ENCODE measurements at places on chromosomes 5 and 9. TPM values are rescaled to one million over a fixed set of nuclear protein-coding genes. Genes with fewer than 3 reads are reported as not detected.

DNA sequence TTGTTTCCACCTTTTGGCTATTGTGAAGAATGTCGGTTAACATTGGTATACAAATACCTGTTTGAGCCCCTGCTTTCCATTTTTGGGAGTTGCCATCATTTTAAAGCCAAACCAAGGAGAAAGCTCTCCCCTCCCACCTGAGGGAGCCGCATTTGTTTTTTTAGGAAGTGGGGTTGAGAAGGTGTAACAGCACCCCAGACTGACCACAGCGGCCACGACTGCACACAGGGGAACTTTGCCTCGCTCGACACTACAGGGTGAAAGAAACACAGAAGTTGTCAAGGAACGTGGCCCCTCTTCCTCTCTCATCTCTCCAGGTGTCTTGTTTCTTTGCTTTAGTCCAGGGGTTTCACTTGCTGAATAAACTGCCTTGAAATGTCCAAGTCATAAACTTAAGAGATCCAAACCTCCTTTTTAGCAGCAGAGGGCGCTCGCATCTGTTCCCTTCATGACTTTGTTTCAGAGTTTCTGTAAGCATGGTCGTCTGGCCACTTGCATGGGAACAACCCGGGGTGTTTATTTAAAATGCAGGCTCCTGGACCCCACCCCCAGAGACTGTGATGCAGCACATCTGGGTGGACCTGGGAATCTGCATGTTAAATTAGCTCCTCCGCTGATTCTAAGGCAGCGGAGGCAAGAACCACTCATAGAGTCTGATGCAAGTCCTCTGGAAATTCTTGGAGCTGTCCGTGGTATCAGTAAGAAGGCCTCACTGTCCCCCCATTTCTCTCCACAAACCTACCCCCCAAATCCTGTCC, 2.1 kb upstream of the TTLL11 start:
- DNase-seq, result no peak

DNA sequence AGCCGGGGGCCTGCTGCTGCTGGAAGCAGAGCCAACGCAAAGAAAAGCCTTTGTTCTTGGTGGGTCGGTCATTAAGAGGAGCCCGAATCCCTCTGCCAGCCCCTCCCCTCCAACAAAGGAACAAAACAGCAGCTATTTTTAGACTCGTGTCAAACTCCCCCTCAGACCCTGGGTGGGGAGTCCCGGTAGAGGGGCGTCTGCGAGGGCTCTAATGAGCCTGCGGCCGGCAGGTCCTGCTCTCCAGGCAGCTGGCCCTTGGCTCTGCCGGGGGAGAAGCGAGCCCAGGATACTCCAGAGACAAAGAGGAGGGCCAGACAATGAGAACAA, 114.0 kb downstream of the LHX2 start:
- DNase-seq, result no peak

The PLAC8L1 gene
- 0.33 TPM for polyA plus RNA-seq

DNA sequence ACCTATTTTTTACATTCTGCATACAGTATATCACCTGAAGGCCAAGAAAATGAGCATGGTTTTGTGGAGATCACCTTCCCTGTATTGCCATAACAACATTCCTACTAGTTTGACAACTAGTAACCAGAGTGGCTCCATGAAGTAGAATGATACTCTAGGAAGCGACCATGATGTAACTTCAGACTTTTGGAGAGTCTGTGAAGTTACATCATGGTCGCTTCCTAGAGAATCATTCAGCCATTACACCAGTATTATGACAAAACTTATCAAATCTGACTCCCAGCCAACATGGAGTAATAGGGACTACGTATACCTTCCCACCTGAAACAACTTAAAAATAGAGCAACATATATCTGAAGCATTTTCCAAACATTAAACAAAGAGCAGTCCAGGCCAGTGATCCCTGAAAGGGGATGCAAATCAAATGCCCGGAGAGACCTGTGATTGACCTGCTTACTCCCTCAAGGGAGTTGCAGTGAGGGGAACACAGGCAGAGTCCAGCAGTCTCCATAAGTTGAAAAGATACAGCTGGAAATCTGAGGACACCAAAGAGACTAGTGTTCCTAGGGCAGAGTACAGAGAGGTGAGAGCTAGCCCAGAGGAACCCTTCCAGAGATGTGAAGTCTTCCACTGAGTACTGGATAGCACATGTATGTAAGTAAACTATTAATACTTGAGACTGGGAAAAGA, 7.8 kb downstream of the ECM2 start:
- no peak for DNase-seq

- DNase-seq, result no peak
Measured at GRCh38 chr9:128636024-128636390, 20.6 kb downstream of the DYNC2I2 start.

The CCL19 gene
- not detected for polyA plus RNA-seq

GRCh38 chr9:73202980-73203379, 51.3 kb downstream of the ANXA1 start:
- no peak for DNase-seq

GRCh38 chr9:86027767-86028166, 71.6 kb downstream of the GOLM1 start:
- no peak for DNase-seq

DNA sequence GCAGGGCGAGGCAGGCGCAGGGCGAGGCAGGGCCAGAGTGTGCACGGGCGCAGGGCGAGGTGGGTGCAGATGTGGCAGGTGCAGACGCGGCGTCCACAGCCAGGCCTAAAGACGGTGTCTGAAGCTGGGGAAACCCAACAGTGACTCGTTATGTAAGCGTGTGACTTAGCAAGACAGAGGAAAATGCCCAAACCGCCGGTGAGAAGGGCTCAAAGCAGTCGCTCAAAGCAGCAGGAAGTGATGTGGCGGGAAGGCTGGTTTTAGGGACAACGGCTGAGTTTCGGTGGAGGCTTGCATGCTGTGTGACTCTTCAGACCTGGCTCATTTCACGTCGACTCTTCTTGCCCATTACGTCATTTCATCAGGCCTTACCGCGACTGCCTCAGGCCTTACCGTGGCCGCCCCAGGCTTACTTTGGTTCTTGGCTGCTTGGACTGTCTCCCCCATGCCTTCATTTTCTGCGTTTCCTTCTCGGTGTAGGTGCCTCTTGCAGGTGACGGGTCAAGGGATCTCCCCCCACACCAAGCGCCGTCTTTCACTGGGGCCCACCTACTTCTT, 50.5 kb upstream of the EXOC3 start:
- no peak for DNase-seq

GRCh38 chr5:26945901-26946300, 92.5 kb downstream of the CDH9 start:
- DNase-seq, result no peak

The TGFBI gene
- polyA plus RNA-seq, result 987 TPM

DNA sequence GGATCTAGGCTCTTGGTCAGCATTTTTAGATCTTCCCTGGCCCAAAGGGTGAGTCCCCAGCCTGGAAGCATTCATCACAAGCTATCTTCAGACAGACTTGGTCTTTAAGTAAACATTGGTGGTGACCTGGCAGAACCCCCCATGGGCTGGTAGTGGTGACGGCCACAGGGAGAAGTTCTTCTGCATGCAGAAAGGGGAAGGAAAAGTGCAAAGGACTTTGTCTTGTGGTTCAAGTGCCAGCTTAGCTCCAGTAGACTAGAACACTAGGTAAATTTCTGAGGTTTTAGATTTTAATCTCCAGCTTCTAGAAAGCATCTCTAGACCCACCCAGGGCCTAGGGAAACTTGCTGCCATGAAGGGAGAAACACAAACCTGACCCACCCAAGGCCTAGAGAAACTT, 584.0 kb downstream of the CHSY3 start:
- DNase-seq, result no peak

DNA sequence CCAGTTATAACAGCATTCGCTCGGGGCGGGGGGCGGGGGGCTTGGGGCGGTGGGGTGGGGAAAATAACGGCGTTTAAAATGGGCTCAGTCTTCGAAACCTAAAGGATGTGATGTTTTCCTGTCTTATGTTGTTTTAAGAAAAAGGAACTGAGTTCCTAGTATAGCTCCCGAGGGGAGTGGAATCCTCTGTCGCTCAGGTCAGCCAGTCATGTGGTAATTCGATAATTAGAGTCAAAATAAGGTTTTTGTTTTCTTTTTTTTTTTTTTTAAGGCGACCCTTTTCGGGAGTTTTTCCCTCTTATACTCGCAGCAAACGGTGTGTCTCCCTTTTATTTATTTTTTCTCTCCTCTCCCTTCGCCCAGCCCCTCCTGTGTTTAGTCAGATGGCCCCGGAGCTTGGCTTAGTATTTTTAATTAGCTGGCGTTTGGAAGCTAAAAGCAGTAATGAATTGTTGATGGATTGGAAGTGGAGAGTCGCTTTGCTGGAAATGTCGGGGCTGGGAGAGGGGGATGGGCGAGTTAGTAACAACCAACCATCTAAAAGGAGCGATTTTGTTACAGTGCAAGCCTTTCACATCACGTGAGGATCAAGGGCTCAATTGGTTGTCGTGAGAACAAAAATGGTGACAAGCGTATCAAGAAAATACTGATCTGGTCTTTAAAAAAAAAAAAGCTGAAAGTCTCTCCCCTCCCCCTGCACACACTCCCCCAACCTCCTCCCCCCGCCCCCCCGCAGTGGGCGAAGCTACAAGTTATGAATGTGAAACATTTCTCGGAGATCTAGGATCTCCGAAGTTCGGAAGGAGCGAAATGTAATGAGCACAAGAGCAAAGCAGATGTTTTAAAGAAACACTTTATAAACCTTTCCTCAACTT, 714 bp upstream of the ZNF608 start:
- no peak for DNase-seq

- no peak for DNase-seq
Measured at GRCh38 chr9:3028535-3028934, 184.6 kb upstream of the PUM3 start.

GRCh38 chr5:128015978-128016377, 67.6 kb upstream of the SLC12A2 start:
- DNase-seq, result no peak

The IL4 gene
- polyA plus RNA-seq, result not detected

- no peak for DNase-seq
Measured at GRCh38 chr9:133167769-133168168, 4.1 kb upstream of the GBGT1 start.

The TMEM8B gene
- polyA plus RNA-seq, result 5.6 TPM

- DNase-seq, result no peak
Measured at GRCh38 chr9:120505186-120505585, 74.8 kb downstream of the CDK5RAP2 start.

The PCDHGB2 gene
- polyA plus RNA-seq, result 4.0 TPM

GRCh38 chr9:125095821-125096443, 47.4 kb downstream of the SCAI start:
- DNase-seq, result no peak

- DNase-seq, result no peak
Measured at GRCh38 chr5:58640011-58640410, 57.1 kb downstream of the RAB3C start.

The RNF130 gene
- polyA plus RNA-seq, result 32.7 TPM

DNA sequence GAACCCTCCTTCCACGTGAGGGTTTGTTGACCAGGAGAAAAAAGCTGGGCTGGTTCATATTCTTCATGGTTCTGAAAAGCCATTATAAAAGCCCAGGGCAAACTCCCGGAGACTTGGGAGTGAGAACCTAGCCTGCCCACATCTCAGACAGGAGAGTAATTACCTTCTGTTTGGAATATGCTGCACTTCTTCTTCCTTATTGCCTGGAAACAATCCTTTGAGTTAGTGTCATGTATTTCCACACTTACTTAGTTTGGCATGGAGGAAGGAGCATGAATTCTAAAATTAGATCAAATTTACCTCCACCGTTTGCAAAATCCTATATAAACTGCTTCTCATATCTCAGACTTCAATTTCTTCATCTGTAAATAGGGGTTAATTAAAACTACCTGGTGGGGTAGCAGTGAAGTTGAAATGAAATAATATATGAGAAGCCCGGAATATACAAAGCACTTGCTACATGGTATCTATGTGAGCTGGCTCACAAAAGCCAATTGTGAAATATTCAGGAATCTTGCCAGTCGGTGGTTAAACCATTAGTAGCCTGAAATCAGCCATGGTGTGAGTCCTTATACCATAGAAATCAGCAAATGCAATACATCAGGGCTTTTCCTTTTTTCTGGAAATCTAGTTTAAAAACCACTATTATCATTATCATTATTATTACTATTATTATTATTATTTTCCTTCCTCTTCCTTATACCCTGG, 140.0 kb upstream of the RAD23B start:
- DNase-seq, result no peak

- no peak for DNase-seq
Measured at GRCh38 chr5:147851578-147851977, 20.1 kb upstream of the SPINK1 start.

DNA sequence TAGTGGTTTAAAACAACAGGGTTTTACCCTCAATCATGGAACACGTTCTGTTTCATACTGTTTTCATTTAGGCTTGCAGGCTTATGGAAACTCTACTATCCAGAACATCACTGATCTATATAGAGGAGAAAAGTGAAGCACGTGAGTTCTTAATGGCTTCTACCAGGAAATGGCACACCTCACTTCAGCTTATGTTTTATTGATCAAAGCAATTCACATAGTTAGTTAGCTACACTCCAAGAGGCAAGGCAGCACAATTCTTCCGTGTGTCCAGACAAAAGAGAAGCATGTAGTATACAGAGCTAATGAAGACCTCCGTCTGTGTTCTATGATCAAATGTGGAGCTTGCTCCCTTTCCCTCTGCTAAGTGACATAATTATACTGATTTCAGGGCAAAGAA, 353.3 kb upstream of the CD180 start:
- DNase-seq, result no peak

GRCh38 chr5:137561608-137562007, 62.5 kb upstream of the SPOCK1 start:
- no peak for DNase-seq

DNA sequence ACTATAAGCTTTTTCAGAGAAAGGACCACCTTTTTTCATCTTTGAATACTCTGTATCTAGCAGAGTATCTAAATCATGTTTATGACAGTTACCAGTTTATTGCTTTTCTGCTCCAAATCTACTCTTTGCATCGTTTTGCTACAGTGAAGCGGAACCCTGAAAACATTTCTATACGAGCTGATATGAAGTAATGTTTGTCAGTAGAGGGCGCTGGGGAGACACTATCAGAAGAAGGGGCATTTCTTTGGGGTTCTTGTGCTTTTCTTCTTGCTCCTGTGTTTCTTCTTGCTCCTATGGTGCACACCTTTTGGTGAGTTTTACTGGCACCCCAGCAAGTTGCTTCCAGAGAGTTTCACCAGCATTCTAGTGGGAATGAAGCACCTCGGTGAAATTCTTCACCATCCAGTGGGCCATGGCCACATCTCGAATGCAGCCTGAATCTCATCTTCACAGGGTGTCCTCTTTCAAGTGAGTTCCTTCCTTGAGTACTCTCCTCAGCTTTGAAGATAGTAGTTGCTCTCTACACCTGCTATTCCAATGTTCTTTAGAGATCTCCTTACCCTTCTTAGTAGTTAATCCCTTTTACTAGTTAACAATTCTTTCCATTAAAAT, 98.4 kb downstream of the FGF1 start:
- no peak for DNase-seq

DNA sequence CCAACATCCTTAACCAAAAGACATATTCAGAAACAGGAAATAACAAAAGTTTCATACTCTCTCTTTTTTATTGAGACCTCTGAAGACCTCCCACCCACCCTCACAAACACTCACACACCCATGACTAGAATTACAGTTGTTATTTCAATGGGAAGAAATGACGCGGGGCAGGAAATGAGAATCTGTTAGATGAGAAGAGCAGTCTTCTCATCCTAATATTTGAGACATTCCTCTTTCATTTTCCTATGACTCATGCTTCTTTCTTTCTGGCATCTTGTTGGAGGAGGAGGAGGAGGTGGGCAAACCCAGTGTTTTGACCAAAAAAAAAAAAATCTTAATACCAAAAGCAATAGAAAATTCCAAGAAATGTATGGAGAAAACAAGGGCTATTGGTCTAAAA, 179.5 kb upstream of the TARS1 start:
- peak; percentile 61 for DNase-seq

Data from BJ (cell line).